ENCODE measurements at places on chromosomes 1 and 21.

DNA sequence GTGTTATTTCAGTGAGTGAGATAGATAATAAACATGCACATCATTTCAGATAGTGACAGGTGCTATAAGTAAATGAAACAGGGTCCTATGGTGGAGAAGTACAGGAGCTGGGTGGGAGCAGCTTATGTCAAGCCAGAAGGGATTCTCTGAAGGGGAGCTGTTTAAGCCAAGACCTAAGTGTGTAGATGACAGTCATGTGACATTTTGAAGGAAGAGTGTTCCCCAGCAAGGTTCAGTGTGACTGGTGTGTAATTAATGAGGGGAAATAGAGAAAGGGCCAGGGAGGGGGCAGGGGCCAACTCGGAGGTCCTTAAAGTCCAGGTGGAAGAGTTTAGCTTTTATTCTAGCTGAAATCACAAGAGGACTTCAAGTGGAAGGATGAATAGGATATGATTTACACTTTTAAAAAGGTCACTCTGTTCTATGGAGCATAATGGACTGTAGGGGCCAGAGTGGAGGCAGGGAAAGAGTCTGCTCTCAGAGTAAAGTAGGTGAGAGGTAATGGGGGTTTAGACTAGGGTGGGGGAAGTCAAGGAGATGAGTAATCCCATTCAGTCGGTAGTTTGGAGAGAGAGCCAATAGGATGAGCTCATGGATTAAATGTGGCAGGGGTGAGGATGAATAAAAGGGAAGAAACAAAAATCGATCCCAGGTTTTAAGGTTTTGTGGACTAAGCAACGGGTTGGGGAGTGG, 243.1 kb downstream of the CACNA1E start:
- DNase-seq, result no peak

DNA sequence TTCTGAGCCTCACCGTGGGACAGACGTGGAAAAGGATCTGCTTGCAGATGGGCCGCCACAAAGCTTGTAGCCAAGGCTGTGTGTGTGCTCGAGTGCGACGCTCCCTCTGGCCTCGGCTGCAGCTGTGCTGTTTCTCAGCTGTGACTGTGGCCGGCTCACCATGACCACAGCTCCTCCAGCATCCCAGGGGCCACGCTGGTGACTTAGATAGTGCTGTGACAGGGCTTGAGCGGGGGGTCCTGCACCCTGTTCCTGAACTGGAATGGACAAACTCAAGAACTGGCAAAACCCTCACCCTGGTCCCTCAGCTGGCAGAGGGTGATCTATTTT, 17.4 kb upstream of the ACTRT2 start:
- DNase-seq, result no peak

DNA sequence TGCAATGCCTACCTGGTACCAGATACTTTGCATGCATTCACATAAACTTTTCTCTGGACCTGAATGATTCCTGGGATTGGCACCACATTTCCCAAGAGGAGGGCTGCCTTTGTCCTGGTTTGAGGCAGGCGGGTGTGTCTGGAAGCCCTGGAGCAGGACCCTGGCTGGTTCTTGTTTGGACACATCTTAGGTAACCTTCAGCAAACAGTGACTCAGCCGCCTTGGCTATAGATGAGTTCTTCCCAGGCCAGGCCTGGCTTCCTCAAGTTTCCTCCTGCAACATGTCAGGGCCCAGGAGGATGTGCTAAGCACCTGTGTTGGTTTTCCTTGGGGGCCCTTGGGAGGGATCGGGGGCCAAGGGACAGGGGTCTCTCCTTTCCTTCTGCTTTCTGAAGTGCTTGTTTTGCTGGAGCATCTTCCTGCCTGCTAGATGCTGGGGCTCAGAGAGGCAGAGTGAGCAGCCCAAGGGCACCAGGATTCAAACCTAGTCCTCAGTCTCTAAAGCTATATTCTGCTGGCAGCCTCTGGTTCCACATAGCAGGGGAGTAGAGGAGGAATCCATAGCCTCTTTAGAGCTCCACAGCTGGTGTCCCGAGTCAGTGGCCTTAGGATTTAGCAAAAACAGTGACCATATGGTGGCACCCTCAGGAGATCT, 38.2 kb downstream of the PAX7 start:
- peak; percentile 16 for DNase-seq

- peak; percentile 26 for DNase-seq
These were observed 251.8 kb downstream of the CRB1 start for GRCh38 chr1:197519741-197520334.

- no peak for DNase-seq
These were observed 2.5 kb downstream of the AGRN start for GRCh38 chr1:1022302-1023009.

DNA sequence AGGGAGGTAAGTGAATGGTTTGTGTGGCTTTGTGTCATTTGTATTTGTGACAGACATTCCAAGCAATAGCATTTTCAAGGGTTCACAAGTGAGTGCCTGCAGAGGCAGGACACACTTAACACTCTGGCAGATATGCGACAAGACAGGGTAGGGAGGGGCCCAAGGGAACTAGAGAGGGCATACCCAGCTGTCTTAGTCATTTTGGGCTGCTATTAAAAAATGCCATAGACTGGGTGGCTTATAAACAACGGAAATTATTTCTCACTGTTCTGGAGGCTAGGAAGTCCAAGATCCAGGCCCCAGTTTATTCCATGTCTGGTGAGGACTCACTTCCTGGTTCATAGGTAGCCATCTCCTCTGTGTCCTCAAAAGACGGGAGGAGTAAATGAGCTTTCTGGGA, 137.4 kb downstream of the FGGY start:
- peak; percentile 49 for DNase-seq

- peak; percentile 35 for DNase-seq
These were observed 134.6 kb upstream of the ARHGEF16 start for GRCh38 chr1:3319874-3320245.

GRCh38 chr1:10228528-10228927, 18.2 kb downstream of the KIF1B start:
- DNase-seq, result no peak

DNA sequence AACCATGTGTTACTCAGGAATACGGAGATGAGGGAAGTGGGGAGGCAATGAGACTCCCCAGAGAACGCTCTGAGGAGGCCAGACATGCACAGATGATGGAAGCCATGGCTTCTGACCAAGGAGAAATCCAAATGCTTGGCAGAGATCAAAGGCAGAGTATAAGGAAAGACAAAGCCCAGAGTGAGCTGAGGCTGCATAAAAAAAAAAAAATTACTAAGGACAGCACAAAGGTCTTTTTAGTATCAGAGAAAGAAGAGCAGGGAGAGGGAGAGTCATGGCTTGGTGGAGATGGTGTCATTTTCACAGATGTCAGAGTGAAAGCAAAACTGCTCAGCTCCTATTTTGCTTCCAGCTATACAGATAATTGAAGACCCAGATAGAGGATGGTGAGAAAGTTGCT, 8.1 kb upstream of the NCF2 start:
- no peak for DNase-seq

- peak; percentile 42 for DNase-seq
These were observed 26.9 kb upstream of the RGL1 start for GRCh38 chr1:183778045-183778444.

GRCh38 chr21:38897532-38898421, 92.0 kb downstream of the ETS2 start:
- DNase-seq, result no peak

GRCh38 chr1:85502625-85503083, 37.7 kb upstream of the DDAH1 start:
- DNase-seq, result peak; percentile 70

GRCh38 chr1:175720023-175720422, 23.4 kb downstream of the TNR start:
- DNase-seq, result no peak

DNA sequence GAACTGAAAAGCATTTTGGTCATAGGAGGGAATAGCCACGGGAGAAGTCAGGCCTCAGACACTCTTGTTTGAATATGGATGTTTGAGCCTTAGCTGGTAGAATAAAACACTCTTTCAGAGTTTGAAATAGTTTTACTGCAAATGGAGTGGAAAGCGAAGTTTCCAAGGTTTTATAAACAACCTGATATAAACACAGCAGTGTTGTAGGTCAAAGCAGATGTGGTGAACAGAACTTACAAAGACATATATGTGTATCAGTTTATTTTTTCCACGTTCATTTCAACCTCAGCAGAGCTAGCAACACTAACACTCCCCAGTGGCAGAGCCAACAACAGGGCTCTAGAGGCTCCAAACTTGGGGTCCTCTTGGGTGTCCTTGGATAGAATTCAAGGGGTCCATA, 89.9 kb downstream of the WLS start:
- no peak for DNase-seq

DNA sequence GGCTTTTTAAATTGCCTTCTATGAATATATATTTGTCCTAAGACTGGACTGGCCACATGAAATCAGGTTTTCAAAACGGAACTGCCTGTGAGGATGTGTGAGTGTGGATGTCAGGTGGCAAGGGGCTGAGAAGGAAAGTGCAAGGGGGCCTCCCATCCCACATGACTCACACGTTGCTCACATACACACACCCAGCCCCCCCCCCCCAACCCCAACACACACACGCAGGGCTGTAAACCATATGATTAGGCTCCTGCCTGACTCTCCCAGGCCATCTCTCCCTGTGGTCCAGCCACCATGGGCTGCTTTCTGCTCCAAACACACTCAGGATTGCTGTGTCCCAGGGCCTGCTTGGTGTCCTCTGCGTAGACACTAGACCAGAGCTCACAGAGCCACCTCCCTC, 22.4 kb downstream of the DEGS1 start:
- DNase-seq, result peak; percentile 93

- DNase-seq, result no peak
These were observed 5.4 kb downstream of the NUAK2 start for GRCh38 chr1:205316161-205316566.

GRCh38 chr1:107147843-107148242, 7.0 kb downstream of the NTNG1 start:
- no peak for DNase-seq

DNA sequence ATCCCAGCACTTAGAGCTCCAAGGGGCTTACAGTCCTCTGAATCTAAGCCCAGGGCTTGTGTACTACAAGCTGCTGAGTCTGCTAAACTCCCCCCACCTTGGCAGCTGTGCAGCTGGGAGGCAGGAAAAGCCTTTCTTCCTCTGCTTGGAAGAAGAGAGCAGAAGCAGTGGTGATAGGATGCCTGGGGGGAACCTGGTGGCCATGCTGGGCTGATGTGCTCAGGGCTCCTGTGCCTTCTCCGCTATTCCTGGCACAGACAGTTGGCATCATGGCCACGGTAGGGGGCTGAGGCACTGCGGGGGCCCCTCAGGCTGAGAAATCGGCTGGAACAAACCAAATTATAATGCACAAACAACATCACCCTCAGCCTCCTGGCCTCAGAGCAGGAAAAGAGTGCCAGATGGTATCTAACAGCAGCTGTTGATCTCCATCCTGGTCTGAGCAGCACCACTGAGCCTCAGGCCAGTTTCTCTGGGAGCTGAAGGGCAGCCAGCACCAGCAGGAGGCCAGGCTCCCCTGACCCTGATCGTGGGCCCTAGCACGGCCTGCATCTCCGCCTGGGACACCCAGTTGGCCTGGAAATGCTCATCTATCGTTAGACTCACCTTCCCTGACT, 35.8 kb downstream of the ECE1 start:
- peak; percentile 66 for DNase-seq

DNA sequence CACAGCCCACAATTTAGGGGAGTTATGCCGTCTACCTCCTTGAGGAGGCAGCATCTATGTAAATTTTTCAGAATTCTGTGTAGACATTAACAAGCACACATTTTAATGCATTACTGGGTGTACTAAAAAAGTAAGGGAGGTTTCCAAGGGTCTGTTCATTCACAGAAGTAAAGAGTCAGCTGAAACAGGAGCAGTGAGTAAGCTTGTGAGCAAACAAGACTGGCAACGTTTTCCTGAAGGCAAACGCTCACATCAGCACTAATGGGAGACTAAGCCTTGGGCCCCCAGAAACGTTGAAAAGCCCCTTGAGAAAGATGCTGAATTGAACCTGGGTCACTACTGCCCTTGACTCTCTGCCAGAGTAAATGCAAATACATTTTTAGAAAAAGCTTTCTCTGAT, 25.7 kb downstream of the RPRD2 start:
- DNase-seq, result no peak

DNA sequence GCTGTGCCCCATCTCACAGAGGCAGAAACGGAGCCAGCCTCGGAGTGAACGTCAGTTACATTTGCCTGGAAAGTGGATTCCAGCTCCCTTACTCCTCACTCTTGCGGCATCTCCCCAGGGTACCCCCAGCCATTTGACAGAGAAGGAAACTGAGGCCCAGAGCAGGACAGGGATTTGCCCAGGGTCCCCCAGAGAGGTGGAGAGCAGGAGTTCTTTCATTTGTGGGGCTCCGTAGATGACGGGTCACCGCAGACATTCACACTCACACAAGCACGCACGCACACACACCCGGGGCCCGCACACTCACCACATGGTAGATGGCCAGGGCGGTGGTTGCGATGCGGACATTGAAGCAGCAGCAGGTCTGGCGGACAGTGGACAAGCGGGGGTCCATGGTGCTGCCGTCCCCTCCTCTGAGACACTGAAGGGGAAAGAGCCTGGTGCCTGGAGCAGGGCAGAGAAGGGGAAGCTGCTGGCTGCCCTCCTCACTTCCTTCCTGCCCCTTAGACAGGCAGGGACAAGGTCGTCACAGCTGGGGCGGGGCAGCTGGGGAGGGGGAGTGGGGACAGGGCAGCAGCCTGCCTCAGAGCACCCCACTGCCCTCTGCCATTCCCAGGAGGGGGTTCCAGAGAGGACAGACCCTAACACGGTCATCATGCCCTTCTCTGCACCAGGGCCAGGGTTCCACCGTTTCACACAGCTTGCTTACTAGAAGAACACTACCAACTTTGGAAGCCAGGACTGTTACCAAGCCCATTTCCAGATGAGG, at the start of gene LAPTM5:
Gene LAPTM5, minus strand, starts transcription at position 423 of the 769 bp plus-strand sequence. Its CDS starts 29 bp downstream, at position 394.
- DNase-seq, result no peak

GRCh38 chr1:71788113-71788512, 494.2 kb downstream of the NEGR1 start:
- DNase-seq, result no peak

- DNase-seq, result no peak
These were observed 24.2 kb downstream of the SLC5A9 start for GRCh38 chr1:48246727-48247126.

DNA sequence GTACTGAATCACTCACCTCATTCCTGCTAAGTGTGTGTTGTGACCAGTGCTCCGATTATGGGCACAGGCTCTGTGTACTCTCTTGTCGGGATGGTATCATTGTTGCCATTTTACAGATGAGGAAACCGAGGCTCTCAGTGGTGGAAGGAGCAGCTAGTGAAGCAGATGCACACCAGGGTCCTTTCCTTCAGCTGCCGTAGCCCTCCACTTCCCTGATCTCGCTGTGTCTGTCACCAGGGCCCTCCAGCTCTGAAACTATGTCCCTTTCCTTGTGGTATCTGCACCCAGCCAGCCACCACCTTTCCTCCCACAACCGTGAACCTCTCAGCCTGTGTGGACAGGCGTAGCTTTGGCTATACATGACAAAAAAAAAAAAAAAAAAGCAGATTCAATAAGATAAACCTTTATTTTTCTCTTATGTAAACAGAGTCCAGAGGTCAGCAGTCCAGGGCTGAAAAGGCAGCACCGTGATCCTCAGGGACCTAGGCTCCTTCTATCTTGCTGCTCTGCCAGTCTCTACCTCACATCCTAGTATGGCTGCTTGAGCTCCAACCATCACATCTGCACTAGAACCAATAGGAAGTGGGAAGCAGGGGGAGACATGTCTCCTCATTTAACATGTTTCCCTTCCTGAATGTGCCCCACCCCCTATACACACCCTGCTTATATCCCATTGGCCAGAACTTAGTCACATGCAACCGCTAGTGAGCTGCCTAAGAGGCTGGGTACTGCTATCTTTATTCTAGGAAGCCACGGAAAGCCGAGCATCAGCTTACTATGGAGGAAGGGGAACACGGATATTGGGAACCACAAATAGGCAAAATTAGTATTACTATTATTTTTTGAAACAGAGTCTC, 44.3 kb downstream of the TMEM51 start:
- no peak for DNase-seq
